ENCODE measurements at places on chromosomes 2 and 18.

DNA sequence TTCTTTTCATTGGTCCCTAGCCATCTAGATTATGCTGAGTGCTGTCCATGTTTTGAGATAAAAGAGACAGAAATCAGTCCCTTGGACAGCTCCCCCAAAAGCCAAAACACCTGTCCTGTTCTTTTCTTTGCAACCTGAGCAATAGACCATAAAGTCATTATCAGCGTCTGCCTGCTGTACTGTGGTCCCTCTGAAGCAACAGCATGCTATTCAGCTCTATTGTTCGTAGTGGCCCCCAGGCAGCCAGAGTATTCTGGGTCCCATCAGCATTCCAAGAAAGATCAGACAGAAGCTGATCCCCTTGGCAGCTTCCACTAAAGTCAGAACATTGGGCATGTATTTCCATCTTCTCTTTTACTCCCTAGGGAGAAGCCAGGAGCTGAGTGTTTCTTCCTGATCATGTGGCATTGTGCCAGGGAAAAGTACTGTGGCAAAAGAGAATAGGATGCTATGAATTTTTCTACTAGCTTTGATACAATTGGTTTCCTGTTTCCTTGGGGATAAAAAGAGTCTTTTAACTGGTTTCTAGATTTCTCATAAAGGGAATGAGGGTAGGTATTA, 33.6 kb upstream of the ZSWIM2 start:
- DNase-seq = no peak

DNA sequence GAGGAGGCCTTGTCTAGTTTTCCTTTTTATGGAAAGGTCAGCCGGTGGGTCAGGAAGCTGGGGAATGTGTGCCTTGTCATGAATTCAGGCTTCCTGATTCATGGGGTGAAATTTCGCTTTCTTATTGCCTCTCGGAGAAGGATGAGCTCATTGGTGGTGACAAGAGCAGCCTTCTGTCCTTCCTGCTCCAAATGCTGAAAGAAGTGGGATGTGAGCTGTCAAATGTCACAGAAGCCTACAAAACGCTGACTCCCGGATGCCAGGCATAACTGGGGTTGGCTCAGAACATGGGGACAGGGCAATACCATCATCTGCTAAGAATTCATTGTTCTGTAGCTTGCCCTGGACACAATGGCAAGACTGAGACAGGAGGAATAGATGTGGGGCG, 55.8 kb upstream of the FAM136A start:
- no peak for DNase-seq

GRCh38 chr2:221518935-221519625, 53.0 kb downstream of the EPHA4 start:
- no peak for DNase-seq

DNA sequence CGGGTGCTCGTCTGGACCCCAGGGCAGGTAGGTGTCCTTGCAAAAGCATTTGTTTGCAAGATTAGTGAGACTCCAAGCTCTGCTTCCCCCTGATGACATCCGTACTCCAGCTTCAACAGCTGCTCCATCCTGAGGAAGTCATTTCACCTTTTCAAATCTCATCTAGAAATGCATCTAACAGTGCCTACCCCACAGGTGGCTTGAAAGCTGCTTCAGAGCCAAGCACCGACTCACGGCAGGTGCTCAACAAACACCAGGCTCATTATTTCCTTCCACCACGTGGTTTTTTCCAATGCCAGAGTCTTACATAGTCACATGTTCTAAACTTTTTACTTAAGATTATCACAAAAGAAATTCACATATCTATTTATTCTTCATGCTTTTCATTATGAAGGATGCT, 31.9 kb downstream of the CNGA3 start:
- DNase-seq = no peak

GRCh38 chr2:98576666-98577312, 31.5 kb downstream of the COA5 start:
- no peak for DNase-seq

DNA sequence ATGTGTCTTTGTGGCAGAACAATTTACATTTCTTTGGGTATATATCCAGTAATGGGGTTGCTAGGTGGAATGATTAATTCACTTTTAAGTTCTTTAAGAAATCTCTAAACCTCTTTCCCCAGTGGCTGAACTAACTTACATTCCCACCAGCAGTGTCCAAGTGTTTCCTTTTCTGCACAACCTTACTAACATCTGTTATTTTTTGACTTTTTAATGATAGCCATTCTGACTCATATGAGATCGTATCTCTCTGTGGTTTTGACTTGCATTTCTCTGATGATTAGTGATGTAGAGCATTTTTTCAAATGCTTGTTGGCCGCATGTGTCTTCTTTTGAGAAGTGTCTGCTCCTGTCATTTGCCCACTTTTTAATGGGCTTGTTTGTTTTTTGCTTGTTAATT, 43.1 kb upstream of the PTH2R start:
- no peak for DNase-seq

- peak; percentile 12 for DNase-seq
These were observed 56.8 kb downstream of the ATF2 start for GRCh38 chr2:175111200-175111657.

- DNase-seq = no peak
These were observed 2.9 kb downstream of the TEX261 start for GRCh38 chr2:70991742-70992141.

GRCh38 chr2:145484448-145485097, 964.7 kb upstream of the ZEB2 start:
- peak; percentile 28 for DNase-seq

DNA sequence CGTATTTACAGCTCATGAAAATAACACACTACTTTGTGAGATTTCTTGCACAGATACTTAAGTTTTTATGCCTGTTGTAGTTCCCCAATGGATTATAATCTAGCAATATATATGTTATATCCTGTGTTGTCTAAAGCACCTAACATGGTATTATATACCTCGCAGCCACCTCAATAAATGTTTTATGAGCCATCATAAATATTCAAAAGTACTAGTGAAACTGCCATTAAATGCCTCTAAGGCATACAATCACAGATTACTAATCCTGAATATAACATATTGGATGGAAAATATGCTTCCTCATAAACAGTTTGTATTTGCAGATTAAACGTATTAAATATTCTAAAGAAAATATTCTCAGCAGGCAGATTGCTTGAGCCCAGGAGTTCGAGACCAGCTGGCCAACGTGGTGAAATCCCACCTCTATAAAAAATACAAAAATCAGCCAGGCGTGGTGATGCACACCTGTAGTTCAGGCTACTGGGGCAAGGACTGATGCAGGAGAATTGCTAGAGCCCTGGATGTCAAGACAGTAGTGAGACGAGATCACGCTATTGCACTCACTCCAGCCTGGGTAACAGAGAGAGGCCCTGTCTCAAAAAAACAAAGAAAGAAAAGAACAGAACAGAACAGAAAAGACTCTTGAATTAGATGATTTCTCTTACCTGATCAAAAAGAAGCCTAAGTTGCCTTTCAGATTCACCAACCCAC, 64.1 kb downstream of the ATAD2B start:
- no peak for DNase-seq

GRCh38 chr18:9950289-9951016, 36.6 kb downstream of the VAPA start:
- peak; percentile 19 for DNase-seq

GRCh38 chr2:2524348-2524941, 193.4 kb upstream of the MYT1L start:
- DNase-seq = no peak

DNA sequence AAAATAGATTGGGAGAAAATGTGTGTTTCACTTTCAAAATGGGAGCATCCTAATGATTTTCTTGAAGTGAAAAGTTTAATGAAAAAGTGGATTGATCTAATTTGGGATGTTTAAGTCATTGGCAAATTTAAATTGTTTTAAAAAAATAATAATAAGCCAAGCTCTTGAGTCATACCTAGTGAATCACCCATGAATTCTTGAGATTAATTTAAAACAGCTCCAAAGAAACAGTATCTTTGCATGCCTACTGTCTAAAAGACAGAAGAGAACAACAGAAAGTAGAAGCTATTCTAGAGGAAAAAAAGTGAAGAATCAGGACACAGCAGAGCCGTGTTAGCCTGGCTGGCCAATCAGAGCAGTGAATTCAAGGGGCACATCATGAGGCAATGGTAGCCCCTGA, 7.7 kb downstream of the ACVR1C start:
- no peak for DNase-seq

DNA sequence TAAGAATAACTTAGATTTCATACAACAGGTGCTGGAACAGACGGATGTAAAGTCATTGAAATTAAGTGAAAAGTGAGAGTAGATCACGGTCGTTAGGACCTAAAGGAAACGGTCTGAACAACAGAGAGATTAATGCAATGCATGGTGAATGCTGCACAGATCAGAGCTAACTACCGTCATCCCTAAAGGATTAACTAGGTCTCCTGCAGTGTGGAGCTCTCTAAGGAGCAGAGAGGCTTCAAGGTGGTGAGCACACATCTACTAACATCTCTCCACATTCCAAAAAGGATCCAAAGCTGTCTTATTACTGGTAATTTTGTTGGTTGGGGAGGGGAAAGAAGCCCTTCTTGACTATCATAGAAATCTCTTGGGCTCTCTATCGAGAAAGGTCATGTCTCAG, 75.3 kb downstream of the CABYR start:
- DNase-seq = no peak

DNA sequence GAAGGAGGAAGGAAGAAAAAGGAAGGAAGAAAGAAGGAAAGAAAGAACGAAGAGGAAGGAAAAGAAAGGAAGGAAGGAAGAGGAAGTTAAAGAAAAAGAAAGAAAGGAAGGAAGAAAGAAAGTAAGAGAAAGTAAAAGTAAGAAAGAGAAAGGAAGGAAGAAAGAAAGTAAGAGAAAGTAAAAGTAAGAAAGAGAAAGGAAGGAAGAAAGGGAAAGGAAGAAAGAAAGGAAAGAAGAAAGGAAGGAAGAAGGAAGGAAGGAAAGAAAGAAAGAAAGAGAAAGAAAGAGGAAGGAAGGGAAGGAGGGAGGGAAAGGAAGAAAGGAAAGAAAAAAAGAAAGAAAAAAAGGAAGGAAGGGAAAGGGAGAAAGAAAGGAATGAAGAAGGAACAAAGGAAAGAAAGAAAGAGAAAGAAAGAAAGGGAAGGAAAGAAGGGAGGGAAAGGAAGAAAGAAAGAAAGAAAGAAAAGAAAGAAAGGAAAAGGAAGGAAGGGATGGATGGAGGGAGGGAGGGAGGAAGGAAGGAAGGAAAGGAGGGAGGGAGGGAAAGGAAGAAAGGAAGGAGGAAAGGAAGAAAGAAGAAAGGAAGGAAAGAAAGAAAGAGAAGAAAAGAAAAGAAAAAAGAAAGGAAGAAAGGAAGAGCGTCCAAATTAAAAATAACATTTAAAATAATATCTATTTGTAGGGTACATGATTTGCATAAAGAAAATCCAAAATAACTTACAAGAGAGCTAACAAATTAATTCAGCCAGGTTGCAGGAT, 827.9 kb downstream of the TSN start:
- DNase-seq = no peak

GRCh38 chr18:12309683-12310198, 1.7 kb downstream of the TUBB6 start:
- no peak for DNase-seq

DNA sequence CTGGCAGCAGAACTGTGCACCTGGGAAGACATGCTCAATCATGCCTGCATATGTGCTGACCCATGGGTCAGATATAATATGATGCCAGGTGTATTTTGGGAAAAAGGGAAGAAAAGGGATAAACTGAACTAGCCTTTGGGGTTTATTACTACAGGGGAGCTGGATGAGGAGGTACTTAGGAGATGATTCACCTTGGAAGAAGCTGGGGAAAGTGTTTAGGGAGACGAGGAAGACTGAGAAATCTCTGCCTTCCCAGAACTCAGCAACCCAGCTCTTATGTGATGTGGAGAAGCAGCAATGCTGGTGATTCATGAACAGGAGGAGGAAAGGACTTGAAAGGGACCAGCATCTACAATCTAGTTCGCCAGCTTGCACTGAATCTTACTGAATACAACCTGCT, 110.2 kb downstream of the BARD1 start:
- no peak for DNase-seq

DNA sequence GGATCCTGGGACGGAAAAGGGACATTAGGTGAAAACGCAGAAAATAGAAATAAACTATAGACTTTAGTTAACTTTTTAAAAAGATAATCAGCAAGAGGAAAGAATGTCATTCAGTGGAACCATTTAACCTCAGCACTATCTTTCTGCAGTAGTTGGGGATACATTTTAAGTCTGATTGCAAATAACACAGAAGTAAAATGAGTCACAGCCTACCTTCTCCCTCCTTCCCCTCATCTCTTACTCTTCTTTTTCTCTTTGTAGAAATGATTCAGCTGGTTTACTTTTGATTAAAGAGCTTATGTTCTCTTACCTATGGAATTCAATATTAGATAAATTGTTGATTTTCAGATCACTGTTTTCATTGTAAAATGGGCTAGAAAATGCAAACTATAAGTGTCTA, 171.2 kb downstream of the FAM210A start:
- no peak for DNase-seq

GRCh38 chr2:134515137-134515536, 203.7 kb downstream of the TMEM163 start:
- no peak for DNase-seq

DNA sequence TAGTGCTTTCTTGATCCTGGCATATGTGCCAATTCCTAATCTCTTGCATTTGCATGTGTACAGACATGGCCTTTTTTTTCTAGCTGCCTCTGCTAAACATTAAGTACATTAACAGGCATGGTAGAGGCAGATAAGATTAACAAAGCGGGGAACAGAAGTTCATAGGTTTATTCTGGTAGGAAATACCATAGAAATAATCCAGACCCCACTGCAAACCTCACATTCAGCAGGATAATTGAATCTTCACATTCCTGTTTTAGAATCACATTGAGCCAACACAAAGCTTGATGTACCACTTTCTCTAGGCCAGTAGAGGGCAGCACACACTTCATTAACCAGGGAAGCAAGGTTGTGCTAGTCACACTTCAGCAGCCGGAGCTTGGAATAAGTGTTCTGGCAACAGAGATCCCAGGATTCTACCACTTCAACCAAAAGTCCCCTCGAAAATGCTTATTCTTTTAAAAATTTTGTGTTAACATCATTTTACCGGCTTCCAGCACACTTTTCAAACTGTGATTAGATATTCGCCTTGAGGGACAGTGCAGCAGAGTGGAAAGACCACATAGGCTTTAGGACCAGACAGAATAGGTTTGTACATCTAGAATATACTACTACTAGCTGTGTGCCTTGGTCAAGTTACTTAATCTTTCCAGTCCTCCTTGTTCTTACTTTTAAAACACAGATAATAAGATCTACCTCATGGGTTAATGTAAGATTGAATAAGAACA, 420.2 kb upstream of the CHST9 start:
- DNase-seq = peak; percentile 45

DNA sequence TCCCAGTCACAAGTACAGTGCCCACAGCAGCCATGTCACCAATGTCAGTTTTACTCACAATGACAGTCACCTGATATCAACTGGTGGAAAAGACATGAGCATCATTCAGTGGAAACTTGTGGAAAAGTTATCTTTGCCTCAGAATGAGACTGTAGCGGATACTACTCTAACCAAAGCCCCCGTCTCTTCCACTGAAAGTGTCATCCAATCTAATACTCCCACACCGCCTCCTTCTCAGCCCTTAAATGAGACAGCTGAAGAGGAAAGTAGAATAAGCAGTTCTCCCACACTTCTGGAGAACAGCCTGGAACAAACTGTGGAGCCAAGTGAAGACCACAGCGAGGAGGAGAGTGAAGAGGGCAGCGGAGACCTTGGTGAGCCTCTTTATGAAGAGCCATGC, 31.3 kb downstream of the COX7A2L start:
- no peak for DNase-seq
